Activated naive CD4-positive, alpha-beta T cell treated with anti-CD3 and anti-CD28 coated beads for 36 hours (primary cell): ENCODE measurements at places on chromosomes 7 and 10. TPM values are rescaled to one million over a fixed set of nuclear protein-coding genes. Genes with fewer than 3 reads are reported as not detected.

The CACNA2D1 gene
- total RNA-seq, result not detected

DNA sequence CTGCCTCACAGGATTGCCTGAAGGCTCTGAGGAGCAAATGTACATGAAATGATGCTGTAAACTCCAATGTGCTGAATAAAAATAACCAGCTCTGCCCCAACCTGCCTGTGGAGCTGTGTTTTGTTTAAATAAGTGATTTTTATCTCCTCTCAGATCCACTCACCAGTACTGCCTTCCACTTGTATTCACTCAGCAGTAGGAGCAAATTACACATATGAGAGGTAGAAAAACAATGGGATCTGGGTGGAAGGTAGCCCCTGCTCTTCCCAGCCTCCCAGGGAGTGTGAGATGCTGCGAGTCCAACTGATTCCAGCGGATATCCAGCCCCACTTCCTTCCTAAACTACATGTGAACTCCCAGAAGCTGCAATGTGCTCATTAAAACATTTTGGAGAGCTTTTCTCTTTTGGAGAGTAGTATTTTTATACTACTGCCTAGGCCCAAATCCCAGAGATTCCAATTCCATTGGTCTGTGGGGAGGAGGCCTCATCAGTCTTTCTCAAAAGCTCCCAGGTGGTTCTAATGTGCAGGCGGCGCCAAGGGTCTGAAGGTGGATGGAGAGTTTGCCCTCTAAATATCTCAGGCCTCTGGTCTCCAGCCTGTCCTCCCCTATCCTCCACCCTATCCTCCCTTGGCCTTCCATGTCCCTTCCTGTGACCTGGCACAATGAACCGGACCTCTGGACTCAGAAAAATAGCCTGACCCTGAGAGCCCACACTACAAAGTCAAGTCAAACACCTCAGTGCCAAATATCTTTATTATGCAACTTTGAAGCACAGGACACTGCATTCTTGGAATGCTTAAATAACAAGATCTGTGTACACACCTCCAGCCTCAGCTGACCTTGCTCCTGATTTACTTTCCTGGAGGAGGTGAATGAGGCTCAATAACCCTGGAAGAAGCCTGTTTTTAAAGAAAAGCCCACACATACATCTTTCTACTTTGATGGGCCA, 46.2 kb downstream of the CPVL start:
- DNase-seq, result no peak

GRCh38 chr7:145884716-145885514, 231.7 kb upstream of the CNTNAP2 start:
- DNase-seq, result no peak

- DNase-seq, result no peak
Measured at GRCh38 chr10:119749455-119749854, 23.6 kb downstream of the INPP5F start.

- no peak for DNase-seq
Measured at GRCh38 chr7:28005847-28006231, 174.8 kb downstream of the JAZF1 start.

DNA sequence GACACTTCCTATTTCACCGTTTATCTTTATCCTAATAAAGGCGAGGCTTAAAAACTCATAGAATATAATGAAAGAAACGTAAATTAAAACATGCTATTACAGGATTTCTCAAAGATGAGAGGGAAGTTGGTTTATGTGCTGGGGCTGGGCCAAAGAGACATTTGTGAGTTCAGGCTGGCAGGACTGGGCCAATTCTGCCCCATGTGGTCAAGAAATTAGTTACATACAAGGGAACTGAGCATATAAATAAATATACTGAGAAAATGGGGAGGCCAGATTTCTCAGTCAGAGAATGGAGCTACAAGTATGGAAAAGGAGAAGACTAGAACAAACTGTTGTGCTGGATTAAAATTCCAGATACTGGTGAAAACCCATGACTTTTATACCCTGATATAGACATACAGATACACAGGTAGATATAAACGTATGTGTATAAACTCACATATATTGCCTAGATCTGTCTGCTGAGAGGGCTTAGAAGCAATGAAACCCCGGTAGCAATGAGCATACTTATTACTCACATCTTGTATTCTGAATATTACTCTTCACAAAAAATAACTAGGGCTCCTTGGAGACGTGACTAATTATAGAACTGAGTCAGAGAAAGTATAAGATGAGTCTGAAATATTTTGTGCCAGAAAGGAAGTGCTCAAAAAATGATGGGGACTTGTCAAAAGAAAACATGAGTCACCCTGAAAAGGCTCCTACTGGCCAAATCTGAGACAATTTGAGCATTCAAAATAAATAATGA, 155.7 kb upstream of the FGFR2 start:
- DNase-seq, result peak; percentile 24

DNA sequence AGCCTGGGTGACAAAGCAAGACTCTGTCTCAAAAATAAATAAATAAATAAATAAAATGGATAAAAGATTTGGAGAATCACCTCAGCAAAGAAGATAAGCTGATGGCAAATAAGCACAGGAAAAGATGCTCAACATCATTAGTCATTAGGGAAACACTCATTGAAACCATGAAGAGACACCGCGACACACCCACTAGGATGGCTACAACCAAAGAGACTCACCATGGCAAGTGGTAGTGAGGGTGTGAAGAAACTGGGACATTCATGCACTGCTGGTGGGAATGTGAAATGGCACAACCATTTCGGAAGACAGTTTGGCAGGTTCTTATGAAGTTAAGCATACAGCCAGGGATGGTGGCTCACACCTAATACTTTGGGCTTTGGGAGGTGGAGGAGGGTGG, 37.8 kb upstream of the FXYD4 start:
- no peak for DNase-seq
